Substantia nigra (tissue), 51 donors: ENCODE measurements at places on chromosomes 6 and 20.

DNA sequence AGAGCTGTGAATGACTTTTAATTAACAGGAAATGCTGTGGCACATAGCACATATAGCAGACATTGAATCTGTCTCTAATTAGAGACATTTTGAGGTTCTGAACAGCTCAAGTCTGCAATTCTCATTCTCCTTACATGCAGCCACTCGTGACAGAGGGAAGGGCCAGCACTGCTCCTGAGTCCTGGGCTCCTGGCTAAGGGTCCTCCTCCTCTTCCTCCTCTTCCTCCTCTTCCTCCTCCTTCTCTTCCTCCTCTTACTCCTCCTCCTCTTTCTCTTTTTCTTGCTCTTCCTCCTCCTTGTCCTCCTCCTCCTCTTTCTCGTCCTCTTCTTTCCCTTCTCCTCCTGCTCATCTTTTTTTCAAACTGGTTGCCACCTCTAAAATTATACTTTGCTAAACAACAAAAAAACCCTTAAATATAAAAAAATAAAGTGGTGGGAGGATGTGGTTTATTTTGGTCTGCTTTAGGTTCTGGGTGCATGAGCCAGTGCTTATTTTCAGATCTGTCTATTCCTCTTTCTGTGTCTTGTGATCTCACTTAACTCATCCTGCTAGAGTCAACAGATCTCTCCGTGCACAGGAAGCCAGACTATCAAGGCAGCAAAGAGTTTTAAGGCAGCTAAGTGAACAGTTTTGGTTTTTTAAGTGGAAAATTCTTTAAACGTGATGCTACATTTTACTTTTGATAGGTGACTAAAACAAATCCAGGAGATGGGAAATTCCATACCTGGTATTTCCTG is 159.3 kb downstream of the CD83 start:
- DNase-seq = no peak

GRCh38 chr6:14711056-14711703 is 534.7 kb upstream of the JARID2 start:
- no peak for DNase-seq

- no peak for DNase-seq
Observed at GRCh38 chr6:95569560-95569959, 7.8 kb upstream of the MANEA start.

DNA sequence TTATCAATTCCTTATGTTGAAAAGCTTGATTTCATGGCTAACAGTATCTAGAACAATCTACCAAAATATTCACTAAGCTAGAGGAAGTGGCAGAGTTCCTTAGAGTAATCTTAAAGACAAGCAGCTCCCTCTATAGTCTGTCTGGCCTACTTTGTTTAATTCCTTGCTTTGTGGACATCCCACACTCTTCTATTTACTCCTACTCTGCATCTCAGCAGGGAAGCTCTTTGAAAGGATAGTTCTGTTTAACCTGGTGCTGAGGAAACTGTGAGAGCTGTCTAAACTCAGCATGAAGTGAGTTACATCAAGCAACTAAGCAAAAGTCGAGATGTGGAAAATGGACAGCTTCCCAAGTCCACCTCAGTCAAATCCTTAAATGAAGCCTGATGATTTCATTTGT is 4.3 kb downstream of the REV3L start:
- no peak for DNase-seq

DNA sequence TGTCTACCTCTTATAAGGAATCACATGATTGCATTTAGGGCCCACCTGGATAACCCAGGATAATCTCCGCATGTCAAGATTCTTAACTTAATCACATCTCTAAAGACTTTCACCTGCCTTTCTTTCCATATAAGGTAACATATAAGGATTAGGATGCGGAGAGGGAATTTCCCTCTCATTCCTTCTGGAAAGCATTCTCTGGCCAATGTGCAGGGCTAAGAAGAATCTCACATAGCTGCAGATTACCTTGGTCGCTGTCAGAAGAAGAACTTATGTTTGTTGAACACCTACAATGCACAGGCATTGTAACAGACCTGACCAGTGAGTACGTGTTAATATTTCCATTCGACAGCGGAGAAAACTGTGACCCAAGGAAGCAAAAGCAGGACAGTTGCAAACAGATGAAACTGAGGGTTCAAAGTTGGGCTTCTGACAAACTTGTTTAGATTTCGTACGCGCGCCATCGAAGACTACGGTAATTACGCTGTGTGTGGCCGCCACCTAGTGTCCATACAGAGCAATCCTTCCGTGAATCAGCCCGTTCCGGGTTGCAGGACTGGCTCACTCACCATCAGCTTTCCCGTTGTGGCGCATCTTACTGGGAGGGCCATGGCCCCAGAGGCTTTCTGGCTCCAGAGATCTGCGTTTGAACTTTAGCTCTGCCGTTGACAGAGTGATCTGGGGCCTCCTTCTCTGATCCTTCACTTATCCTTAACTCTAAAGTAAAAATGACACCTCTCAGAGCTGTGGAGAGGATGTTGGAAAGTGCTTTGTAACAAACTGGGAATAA is 9.5 kb downstream of the C20orf202 start:
- DNase-seq = peak; percentile 21
